ENCODE measurements at places on chromosomes 6 and 20.

- no peak for DNase-seq
Observed at GRCh38 chr20:51341581-51341980, 200.9 kb downstream of the NFATC2 start.

DNA sequence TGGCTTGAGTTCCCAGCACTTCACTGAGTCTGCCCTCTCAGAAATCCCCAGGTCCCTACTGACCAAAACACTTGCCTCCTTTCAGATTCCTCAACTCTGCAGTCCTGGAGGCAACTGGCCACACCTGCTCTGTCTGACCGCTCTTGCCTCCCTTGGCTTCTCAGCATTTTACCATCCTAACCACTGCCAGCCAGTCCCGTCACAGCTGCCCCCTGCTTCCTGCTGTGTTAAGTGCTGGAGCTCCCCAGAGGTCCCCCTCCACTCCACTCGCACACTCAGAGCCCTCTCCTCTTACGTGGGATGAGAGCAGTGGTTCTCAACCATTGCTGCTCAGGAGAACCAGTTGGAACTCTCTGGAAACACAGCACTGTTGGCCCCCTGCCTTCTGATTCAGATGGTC, 20.5 kb downstream of the ADAT2 start:
- peak; percentile 19 for DNase-seq

GRCh38 chr6:157551041-157551832, 170.2 kb downstream of the ZDHHC14 start:
- no peak for DNase-seq

GRCh38 chr6:71478834-71479541, 190.4 kb downstream of the OGFRL1 start:
- no peak for DNase-seq

DNA sequence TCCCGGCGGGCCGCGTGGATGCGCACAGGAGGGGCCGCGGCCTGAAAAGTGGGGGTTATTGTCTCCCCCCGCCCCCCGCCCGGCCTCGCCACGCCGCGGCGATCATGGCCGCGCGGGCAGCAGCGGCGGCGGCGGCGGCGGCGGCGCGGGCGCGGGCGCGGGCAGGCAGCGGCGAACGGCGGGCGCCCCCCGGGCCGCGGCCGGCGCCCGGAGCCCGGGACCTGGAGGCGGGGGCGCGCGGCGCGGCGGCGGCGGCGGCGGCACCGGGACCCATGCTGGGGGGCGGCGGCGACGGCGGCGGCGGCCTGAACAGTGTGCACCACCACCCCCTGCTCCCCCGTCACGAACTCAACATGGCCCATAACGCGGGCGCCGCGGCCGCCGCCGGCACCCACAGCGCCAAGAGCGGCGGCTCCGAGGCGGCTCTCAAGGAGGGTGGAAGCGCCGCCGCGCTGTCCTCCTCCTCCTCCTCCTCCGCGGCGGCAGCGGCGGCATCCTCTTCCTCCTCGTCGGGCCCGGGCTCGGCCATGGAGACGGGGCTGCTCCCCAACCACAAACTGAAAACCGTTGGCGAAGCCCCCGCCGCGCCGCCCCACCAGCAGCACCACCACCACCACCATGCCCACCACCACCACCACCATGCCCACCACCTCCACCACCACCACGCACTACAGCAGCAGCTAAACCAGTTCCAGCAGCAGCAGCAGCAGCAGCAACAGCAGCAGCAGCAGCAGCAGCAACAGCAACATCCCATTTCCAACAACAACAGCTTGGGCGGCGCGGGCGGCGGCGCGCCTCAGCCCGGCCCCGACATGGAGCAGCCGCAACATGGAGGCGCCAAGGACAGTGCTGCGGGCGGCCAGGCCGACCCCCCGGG, 637 bp downstream of the ARID1B start:
- no peak for DNase-seq

DNA sequence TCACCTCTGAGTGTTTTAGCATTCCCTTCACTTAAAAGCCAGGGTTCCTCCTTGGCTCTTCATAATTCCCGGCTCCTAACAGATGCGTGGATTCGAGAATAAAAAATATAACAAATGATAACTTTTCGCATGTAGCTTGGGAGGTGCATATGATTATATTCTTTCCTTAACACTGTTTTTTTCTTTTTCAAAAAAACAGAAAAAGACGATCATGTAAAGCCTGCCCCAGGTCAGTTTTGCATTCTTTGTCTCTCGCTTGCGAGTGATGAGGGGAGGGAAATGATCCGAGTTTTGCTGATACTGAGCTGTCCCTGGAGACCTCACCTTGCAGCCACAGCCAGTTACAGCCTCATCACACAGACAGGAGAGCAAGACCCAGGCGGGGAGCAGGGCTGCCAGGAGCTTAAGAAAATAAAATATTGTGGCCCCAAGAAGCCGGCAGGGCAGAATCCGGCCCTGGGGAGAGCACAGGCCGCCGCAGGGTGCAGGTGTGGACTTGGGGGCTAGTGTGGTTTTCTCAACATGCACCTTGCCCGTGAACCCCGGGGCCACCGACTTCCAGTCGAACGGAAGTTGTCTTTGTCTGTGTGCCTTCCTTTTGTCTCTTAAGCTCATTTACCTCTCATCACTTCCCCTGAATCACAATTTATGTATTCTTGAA, 301.8 kb downstream of the TAF4 start:
- DNase-seq: no peak

GRCh38 chr20:49386848-49387580, 95.5 kb downstream of the KCNB1 start:
- peak; percentile 50 for DNase-seq
